Adipocyte (in vitro differentiated cells): ENCODE measurements at places on chromosomes 5 and 9.

DNA sequence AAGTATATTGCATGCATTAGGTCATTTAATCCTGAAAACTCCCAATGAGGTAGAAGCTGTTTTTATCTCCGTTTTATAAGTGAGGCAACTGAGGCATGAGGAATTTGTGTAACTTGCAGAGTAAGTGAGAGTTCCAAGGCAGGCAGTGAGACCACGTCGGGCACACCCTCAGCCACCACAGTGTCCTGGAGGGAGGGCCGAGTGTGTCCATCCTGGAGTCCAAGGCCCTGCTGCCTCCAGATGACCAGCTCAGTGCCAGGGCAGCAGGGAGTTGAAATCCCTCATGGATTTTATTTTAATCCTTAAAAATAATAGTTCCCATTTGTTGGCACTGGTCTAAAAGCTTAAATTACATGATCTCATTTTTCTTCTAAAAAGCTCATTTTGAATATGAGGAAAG is 104.6 kb upstream of the SMIM23 start:
- DNase-seq: peak; percentile 12

- DNase-seq: no peak
These were observed 27.6 kb downstream of the TCF7 start for GRCh38 chr5:134142052-134142451.

DNA sequence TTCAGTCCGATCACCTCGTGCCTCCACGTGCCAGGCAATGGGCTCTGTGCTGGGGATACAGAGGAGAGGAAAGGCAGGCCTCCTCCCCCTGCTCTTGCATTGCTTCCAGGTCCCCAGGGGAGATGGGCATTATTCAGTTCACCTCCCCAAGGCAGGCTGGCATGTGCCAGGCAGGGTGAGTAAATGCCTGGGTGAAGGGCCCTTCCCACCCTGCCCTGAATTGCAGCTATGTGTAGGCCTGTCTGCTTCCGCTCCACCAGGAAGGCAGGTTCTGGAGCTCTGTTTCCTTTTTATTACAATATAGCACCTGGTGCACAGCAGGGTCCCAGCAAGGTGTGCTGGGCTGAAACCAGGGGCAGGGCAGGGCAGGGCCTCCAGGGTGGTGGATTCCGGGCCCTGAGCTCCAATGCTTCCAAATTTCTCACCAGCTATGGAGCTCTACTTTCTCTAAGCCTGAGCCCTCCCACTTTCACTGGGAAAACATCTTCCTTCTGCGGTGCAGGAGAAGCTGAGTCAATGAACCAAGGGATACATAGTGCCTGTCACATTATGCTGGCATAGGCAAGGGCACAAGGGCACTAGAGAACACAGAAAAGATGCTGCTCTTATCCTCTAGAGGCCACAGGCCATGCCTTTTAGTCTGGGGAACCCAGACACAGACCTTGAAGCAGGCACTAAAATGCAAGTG is 42.0 kb downstream of the SHB start:
- DNase-seq: no peak

- no peak for DNase-seq
These were observed 11.9 kb downstream of the CNTFR start for GRCh38 chr9:34577400-34578240.

GRCh38 chr5:32280656-32281081 is 32.1 kb downstream of the MTMR12 start:
- no peak for DNase-seq

DNA sequence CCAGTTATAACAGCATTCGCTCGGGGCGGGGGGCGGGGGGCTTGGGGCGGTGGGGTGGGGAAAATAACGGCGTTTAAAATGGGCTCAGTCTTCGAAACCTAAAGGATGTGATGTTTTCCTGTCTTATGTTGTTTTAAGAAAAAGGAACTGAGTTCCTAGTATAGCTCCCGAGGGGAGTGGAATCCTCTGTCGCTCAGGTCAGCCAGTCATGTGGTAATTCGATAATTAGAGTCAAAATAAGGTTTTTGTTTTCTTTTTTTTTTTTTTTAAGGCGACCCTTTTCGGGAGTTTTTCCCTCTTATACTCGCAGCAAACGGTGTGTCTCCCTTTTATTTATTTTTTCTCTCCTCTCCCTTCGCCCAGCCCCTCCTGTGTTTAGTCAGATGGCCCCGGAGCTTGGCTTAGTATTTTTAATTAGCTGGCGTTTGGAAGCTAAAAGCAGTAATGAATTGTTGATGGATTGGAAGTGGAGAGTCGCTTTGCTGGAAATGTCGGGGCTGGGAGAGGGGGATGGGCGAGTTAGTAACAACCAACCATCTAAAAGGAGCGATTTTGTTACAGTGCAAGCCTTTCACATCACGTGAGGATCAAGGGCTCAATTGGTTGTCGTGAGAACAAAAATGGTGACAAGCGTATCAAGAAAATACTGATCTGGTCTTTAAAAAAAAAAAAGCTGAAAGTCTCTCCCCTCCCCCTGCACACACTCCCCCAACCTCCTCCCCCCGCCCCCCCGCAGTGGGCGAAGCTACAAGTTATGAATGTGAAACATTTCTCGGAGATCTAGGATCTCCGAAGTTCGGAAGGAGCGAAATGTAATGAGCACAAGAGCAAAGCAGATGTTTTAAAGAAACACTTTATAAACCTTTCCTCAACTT is 714 bp upstream of the ZNF608 start:
- peak; percentile 95 for DNase-seq
